Activated gamma-delta T cell treated with Interleukin-2 at 50 U/mL for 16 hours (primary cell): ENCODE measurements at places on chromosomes 1 and 21.

DNA sequence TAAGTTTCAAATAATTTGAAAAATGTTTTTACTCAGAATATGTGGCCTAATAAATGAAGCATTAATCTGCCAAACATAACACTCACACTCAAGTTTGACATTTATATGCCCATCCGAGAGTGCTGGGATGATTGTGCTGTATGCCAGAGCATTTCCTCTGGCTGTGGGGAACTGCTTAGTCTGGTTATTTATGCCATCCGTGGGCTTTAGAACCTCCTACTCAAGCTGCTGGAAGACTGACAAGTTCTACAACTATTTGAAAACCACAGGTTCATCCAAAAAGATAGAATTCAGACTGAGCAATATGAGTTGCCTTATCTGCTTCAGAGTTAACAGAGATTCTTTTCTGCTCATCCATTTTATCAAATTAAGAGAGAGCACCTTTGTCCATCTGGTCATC, 25.9 kb downstream of the PCNX2 start:
- DNase-seq: no peak

DNA sequence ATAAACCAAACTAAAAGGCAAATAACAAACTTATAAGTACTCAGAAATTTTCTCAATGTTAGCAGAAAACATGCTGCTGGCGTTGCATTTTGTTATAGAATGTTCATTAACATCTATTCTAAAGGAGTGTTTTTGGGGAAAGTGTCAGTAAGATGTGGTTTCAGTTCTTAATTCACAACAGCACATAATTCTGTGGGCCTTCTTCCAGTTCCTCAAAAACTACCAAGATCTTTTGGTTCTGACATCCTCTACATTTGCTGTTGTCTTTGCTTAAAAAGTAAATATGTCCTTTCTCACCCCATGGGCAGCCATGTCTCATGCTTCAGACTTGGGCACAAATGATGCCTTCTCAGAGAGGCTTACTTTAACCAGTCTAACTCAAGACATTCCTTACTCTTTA, 152.5 kb downstream of the CDC7 start:
- DNase-seq: no peak

DNA sequence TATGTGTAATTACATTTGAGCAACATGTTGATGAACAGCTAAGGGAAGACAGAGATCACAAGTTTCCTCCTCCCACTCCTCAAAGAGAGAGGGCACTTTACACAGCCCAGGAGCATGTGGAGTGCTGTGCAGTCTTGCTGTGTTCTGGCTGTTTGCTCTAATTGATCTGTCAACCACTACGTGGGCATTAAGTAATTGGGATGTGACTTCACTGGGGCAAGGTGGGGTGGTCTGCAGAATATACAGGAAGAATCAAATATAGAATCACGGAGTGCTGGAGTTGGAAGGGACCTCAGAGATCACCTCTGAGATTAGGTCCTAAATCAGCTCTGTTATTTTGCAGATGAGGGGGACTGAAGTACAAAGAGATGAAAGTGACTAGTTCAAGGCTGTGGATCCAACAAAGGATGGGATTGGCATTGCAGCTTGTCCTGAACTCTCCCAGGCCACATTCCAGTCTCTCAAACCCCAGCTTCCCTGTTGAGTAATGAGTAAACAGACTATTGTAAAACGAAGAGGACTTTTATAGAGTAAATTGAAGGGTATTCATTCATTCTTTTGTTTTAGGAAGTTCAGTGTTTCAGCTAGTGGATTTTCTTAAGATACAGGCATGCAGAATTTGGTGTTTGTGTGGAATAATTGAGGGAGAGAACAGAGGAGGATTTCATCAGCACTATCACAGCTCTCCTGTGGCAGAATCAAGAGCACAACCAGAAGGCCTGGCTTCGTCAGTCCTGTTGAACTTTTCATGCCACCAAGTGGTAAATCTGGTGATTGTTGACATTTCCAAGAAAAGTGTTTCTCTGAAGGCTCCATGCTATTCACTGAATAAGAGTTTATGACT, 22.4 kb downstream of the NOS1AP start:
- no peak for DNase-seq

- DNase-seq: no peak
These were observed 182.6 kb downstream of the MRPL39 start for GRCh38 chr21:25424634-25425033.

DNA sequence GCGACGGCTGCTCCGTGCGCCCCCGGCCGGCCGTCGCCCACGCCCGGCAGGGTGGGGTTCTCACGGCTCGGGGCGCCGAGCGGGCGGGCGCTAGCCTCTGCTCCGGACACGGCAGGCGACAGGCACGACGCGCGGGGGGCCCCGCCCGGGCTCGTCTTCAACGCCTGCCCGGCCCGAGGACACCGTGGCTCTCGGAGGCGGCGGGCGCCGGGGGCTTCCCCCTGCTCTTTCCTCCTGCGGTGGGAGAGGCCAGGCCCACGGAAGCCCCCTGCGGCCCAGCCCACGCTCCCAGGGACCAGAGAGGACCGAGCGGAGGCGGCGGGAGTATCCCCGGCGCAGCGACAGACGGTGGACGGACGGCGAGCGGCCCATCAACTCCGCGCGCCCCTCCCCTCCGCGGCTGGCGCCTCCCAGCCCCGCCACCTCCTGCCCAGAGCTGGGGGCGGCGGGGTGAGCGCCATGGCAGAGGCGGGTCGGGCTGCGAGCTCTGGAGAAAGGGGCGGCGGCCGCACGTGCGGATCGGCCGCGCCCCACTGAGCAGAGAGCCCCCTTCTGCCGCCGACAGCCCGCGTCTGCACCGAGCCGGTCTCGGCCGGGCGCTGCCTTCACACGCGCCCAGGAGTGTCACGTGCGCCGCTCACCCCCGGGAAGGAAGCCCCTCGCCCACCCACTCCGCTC, at the start of the genes SHE and TDRD10:
Gene SHE, minus strand, starts transcription at position 347 of the 678 bp plus-strand sequence. CDS start 386 bp downstream, outside the sequence.
Gene TDRD10, plus strand, starts transcription at position 154 of the 678 bp plus-strand sequence. CDS start 4,685 bp downstream, outside the sequence.
- peak; percentile 6 for DNase-seq

DNA sequence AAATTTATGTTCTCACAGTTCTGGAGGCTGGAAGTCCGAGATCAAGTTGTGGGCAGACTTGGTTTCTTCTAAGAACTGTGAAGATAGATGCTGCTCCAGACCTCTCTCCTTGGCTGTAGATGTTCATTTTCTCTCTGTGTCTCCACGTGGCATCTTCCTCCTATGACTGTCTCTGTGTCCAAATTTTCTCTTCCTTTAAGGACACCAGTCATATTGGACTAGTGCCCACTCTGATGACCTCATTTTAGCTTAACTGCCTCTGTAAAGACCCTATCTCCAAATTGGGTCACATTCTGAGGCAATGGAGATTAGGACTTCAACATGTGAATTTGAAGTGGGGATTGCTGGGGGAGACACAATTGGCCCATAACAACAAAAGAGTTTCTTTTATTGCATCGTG, 125.3 kb upstream of the ETS2 start:
- DNase-seq: no peak

- DNase-seq: no peak
These were observed 17.1 kb downstream of the ACOT11 start for GRCh38 chr1:54565113-54565501.

- no peak for DNase-seq
These were observed 10.8 kb upstream of the FYB2 start for GRCh38 chr1:56830052-56830451.

DNA sequence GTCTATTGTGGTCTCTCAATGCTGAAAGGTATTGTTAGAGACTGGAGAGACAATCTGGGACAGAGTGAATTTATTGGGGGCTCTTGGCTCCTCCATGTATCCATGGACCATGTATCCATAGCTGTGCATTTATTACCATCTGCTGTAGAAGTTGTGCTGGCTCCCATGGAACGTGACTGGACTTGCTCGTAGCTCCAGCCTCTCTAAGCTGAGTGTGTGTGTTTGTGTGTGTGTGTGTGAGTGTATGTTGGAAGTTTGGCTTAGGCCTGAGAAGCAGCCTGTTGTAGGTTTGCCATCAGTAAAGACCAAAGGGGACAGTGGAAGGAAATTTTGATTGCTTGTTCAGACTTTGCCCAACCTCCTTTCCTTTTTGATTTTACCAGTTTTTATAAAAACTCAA, 105.7 kb upstream of the USP24 start:
- no peak for DNase-seq

DNA sequence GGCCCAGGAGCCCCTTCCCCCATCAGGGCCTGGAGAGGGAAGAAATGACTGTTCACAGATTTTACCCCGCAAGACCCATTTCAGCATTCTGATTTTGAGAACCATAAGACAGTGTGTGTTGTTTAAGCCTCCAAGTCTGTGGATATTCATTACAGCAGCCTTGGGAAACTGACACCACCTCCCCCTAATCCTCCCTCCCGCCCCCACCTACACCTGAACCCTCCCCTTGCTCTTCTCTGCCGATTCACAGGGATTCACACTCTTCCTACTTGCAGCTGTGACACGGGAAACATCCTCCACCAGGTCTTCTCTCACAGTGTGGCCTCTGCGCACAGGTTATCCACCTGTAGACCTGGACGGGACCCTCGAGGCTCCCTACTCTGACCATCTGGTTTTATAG, 50.1 kb downstream of the RIPK4 start:
- no peak for DNase-seq

DNA sequence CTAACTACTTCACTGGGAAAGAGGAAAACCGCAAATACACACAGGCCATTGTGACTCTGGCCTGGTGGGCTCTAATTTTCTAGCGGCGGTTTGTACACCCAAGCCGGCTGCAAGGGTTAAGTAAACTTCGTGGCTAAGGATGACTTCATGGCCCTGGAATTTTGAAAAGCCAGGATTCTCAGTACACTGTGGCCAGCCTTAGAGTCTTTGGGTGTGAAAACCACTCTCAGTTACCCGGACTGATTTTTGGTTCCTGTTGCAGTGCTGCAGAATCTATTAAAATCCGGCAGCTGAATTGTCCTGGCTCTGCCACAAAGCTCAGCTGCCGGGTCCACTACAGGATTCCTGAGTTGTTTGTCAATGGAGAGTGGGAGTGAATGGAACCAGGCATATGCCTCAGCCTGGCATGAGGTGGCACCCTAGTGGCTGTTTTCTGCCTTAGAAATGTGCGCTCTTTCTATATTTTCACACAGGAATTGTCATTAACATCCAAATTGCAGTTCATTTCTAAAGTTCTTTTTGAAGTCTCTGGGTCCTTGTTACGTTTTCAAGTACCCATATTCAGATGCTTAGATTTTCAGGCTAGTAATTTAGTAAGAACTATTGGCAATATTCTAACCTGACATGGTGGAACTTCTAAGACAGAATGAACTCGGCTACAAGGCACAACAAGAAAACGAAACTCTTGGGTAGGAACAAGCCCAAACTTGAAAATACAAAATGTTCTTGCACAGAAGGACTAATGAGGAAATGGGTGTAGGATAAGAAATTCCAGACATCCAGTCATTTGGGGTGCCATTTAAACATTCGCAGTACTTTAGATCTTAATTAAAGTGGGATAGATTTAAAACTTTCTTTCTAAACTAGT, 255.9 kb downstream of the NFIA start:
- DNase-seq: no peak

- DNase-seq: no peak
These were observed 36.9 kb downstream of the ATP1B1 start for GRCh38 chr1:169143346-169143745.

DNA sequence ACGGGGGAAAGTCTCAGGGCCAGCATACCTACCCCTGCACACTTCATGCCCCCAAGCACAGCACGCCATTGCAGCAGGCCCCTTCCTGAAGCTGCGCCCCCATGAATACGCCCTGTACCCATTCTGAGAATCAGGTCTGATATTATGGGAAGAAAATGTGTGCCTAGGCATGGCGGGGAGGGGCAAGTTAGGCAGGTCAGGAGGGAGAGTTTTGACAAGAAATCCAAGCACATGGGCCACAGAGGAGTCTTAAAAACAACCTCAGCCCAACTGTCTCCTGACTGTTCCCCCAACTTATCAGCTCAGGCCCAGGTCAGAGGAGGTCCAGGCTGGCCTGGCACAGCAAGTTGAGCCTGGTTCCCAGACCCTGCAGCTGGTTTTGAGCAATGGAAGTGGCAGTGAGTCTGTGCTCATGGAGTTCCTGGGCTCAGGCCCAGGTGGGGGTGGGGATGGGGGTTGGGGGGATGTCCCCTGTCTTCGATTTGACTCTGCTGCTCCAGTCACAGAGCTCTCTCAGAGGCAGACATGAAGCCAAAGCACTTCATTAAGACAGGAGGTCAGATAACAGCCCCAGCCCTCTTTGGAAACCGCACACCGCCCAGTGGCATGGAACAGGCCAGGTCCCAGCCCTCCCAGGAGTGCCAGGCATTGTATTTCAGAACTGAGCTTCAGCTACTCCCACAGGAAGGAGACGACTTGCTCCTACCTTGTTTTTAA, 20.6 kb upstream of the BCAR3 start:
- DNase-seq: no peak

- no peak for DNase-seq
These were observed 218.3 kb upstream of the HOOK1 start for GRCh38 chr1:59596432-59596831.

GRCh38 chr1:48285525-48285924, 63.0 kb downstream of the SLC5A9 start:
- DNase-seq: no peak

DNA sequence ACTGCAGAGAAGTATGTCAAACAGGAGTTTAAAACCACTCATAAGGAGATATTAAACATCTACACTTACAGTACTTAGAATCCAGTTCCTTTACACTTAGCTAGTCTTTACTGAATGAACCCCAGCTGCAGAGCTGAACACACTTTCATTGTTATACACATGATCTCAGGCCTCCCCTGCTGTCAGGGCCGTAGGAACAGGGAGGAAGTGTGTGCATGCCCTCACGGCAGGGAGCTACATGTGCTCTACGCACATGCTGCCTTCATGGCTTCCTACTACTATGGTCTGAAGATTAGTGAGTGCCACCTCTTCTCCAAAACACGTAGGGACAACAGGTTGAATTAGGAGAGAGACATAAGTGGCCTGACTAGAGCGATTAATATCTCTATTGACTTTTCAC, 191.5 kb downstream of the SIPA1L2 start:
- no peak for DNase-seq

GRCh38 chr1:1677718-1678580, 14.6 kb downstream of the SLC35E2B start:
- peak; percentile 49 for DNase-seq

DNA sequence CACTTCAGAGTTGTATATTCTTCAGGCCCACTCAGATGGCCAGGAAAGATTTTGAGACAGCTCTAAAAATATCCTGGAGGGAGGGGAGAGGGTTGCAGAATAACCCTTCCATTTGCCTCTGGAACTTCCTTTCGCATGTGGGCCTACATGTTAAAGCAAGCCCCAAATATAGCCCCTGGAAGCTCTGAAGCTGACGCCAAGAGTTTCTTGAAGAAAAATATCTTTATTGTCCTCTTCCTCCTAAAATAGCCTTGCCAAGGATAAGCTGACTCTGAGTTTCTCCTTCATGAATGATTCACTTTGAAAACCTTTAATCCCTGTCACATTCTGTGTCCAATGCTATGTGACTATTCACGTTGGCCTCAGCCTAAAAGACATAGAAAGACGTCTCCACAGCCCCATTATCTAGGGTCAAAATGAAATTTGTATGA, 6.4 kb downstream of the C1orf116 start:
- DNase-seq: no peak

DNA sequence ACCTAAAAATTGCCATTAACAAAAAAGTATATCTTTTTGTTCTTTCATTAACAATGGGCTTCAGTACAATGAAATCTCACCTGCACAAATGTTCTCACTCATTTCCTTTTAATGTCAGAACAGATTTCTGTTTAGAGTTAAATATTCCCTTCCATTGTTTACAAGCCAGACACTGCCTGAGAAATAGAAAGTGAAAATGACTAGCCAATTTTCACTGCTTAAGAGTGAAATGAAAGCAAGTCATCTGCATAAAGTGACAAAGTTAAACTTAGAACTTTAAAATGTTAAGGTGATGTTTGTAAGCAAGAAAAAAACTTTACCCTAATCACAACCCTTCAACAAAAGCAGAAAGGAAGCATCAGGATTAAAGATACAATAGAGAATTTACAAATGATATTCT, 27.5 kb downstream of the COA6 start:
- no peak for DNase-seq

GRCh38 chr1:24427545-24427862, 11.9 kb downstream of the NIPAL3 start:
- no peak for DNase-seq
